Osteocyte (in vitro differentiated cells): ENCODE measurements at places on chromosomes 1 and 21. TPM values are rescaled to one million over a fixed set of nuclear protein-coding genes. Genes with fewer than 3 reads are reported as not detected.

ZNF496 gene
- total RNA-seq, result 39.8 and 43.0 TPM in 2 replicates

GRCh38 chr1:87123610-87124009 lies 205.1 kb upstream of the LMO4 start:
- no peak for DNase-seq

DNA sequence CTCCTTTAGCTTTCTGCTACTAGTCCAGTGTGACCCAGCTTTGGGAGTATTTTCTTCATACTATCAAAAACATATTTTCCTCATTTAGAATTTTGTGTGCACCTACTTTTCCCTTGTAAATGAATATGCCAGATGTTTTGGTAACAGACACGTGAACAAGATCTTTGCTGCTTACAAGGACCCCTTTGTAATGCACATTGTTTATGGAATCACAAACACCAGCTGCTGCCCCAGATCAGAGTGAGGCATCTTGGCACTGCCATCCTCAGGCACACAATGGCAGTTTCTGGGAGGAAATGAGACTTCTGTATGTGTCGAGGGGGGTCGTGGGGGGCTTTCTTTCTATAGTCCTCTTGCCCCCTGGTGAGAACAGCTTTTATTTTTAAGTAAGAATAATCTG lies 115.7 kb downstream of the RGL1 start:
- DNase-seq, result no peak

HUNK gene
- total RNA-seq, result 0.83 and 1.8 TPM in 2 replicates

- DNase-seq, result no peak
These were observed 1.3 kb upstream of the SPRR3 start for GRCh38 chr1:153000294-153000693.

AKNAD1 gene
- total RNA-seq, result 0.70 and 1.1 TPM in 2 replicates

DNA sequence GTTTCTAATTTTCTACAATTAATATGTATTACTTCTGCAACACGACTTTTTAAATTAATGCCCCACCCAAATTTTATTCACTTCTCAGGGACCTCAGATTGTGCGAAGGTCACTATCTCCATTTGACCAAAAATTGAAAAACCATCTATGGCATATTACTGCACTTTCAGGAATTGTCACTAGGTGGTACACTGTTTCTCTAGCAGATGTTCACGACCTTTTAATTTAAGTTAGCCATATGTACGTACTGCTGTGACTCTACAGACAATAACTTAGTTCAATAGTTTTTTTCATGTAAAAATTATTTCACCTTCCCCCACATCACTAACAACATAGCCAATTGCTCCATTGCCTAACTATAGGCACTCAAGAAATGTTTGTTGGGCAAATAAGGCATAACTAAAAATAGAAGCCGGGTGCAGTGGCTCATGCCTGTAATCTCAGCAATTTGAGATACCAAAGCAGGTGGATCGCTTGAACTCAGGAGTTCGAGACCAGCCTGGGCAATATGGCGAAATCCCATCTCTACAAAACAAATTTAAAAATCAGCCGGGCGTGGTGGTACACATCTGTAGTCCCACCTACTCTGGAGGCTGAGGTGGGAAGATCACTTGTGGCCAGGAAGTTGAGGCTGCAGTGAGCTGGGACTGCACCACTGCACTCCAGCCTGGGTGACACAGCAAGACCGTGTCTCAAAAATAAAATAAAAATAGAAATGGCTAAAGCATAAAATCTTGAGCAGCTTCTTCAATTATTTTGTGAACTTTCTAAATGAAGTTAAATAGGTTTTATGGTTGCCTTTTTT lies 75.7 kb upstream of the PKN2 start:
- no peak for DNase-seq

CTSK gene
- total RNA-seq, result 51.6 and 53.6 TPM in 2 replicates

ANGPTL1 gene
- 0.43 and 0.57 TPM in 2 replicates for total RNA-seq

GRCh38 chr1:53121319-53122172 lies 20.9 kb downstream of the SLC1A7 start:
- DNase-seq, result no peak

TNNT2 gene
- 1.4 and 3.0 TPM in 2 replicates for total RNA-seq

CYP4X1 gene
- 0.38 and 0.89 TPM in 2 replicates for total RNA-seq

- no peak for DNase-seq
These were observed 36.7 kb downstream of the ERI3 start for GRCh38 chr1:44318097-44319088.

DNA sequence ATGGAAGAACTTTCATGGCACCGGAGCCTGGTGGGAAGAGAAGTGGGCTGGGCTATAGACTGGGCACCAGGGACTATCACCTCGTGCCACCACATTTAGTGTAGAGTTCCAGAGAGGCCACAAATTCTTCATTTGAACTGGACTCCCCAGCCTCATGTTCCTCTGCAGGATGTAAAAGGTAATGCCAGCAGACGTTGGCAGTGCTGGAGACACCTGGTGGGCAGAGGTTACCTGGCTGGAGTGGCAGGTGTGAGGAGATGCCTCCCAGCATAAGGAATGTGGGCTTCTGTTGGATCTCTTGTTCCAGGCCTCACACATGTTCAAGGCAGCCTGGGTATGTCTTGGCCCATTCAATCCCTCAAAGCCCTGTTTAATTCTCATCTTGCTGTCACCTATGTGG lies 35.2 kb downstream of the TEX35 start:
- DNase-seq, result no peak

DNA sequence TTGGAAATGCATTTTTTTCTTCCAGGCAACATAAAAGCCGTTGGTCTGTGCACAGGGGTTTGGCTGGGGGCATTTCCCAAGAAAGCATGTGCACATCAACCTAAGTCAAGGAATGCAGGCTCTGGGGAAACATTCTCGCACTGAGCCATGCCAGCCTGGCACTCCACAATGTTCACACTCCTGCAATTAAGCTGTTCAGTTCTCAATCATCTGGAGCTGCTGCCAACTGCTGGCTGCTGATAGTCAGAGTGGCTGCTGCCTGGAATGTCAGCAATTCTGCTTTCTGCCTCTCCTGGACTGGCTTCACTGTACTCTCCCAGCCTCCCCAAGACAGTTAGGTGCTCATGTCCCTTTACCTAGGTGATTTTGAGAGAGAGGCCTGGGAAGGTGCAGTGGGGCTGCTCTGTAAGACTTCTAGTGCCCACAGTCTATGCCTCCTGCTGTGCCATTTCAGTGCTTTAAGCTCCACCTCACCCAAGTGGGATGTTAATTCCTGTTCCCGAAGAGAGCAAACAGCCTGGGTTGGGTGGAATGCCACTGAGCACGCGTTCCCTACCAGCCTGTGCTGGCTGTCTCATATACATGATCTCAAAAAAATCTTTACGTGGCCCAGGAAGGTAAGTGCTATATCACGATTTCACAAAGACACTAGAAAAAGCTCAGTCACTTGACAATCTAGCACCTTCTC lies 131.7 kb downstream of the BRINP2 start:
- no peak for DNase-seq

- no peak for DNase-seq
These were observed 879 bp upstream of the PLPPR5 start for GRCh38 chr1:99005537-99005942.
